Mucosa of gallbladder (tissue), 1 donor: ENCODE measurements at places on chromosomes 4 and X.

GRCh38 chr4:173005912-173006633 lies 162.5 kb upstream of the GALNT7 start:
- DNase-seq = no peak

- DNase-seq = no peak
These were observed 57.2 kb upstream of the MTMR1 start for GRCh38 chrX:150635952-150636351.

DNA sequence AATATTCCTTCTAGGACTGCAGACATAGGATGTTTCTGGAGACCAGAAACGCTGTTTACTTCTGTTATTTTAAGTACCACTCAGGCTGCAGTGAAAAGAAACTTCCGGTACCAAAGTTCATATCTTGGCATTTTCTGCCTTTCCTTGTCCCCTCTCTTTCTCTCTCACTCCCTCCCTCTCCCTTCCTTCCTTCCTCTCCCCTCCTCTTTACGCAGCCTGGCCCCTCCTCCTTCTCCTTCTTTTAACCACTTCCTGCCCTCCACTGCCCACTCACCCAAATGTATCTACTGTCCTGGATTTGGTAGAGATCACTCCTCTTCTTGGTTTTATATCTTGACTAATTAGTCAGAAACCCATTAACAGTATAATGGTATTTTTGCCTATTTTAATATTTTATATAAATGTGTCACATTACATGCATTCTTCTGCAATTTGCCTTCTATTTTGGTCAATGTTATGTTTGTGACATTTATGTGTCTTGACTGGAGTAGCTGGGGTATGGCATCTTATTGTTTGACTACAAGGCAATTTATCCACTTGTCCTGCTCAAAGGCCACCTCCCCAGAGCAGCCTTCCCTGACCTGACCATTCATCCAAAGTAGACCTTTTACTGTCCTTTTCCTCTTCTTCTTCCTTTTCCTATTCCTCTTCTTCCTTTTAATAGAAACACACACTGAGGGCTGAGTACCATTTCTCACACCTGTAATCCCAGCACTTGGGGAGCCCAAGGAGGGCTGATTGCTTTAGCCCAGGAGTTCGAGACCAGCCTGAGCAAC lies 56.9 kb downstream of the BCOR start:
- DNase-seq = no peak

DNA sequence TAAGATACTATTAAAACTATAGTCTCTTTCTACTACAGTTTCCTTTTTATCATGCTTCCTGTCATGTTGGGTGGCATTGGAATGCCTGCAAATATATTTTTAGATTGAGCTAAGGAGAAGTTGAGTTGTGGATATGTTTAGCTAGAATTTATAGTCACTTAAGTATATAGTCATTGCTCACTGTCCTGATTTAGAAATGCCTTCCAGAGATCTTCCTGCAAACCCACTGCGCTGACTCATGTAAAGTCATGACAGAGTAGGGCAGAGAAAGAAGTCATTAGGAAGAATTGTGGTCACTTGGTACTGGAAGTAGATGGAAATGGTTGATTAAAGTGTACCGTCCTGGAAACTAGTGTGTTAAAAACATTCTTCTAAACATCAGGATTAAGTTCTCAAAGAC lies 490.3 kb upstream of the PABPC4L start:
- DNase-seq = no peak

DNA sequence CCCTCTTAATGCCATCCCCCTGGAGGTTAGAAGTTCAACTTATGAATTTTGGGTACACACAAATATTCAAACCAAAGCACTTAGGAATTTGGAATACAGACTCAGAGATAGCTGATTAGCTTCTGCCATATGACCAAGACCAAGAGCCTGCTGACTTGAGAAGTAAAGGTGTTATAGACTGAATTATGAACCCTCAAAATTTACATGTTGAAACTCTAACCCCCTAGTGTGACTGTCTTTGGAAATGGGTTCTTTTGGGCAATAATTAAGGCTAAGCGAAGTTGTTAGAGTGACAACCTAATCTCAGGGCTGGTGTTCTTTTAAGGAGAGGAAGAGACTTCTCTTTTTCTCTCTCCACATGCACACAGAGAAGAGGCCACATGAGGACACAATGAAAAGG lies 151.2 kb downstream of the COX18 start:
- DNase-seq = no peak
